ENCODE measurements at places on chromosomes 11 and 22.
A peak's percentile ranks its signal among the peaks of the same experiment; 100 is the strongest.

DNA sequence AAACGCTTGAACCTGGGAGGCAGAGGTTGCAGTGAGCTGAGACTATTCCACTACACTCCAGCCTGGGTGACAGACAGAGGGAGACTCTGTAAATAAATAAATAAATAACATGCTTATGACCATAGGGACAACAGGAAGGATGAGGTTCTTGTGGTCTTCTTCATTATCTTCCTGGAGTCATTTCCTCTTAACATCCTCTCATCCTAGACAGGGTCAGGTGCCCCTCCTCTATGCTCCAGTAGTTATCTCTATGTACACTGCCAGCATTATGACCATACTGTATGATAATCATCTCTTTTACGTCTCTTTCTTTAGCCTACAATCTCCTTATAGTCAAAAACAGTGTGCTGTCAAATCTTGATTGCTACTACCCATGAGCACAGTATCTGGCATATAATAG lies 17.7 kb downstream of the RAB30 start:
- peak; percentile 55 for DNase-seq

DNA sequence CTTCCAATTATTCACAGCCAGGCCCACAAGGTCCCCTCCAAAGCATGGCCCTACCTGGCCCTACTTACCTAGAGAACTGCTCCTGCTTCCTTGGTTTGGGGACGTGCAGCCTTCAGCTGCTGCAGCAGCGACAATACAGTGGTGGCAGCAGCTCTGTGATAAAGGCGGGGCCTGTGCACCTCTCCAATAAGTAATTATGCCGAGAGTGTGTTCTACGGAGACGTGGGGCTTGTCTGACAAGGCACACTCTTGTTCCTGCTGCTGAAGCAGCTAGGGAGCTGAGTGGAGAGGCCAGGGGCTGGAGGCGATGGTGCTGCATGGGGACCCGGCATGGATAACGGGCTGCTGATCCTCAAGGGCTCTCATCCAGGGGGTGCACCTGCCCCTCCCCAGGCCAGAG lies 98.0 kb upstream of the THY1 start:
- DNase-seq: no peak

DNA sequence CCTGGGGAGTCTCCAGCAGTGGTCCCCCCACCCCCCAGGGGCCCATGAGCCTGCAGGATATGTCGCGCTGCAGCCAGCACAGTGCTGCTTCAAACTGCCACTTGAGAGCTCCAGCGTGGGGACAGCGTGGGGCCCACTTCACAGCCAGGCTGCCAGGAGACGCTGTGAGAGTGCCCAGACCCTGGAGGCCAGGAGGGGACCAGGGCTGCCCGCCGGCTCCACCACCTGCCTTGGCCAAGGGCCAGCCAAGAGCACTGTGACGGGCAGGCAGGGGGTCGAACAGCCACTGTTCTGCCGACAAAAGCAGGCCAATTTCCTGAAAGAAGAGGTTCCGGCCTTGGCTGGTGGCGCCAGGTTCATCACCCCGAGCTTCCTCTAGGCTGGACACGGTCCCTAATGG lies 60.2 kb downstream of the FLRT1 start:
- DNase-seq: no peak

DNA sequence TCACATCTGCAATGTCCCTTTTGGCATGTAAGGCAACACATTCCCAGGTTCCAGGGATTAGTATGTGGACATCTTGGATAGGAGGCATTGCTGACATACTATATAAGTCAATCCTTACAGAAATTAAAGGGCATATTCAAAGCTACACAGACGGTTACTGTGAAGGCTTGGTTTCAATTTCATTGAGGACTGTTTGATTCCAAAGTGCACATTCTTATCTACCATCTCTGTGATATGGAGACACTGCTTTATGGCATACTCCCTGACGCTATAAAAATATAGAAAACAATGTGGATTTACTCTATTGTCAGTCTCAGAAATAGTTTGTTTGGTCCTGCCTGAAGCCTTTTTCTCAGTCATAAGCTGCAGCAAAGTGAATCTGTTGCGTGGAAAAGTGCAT lies 1486.7 kb downstream of the FAM181B start:
- DNase-seq: no peak

DNA sequence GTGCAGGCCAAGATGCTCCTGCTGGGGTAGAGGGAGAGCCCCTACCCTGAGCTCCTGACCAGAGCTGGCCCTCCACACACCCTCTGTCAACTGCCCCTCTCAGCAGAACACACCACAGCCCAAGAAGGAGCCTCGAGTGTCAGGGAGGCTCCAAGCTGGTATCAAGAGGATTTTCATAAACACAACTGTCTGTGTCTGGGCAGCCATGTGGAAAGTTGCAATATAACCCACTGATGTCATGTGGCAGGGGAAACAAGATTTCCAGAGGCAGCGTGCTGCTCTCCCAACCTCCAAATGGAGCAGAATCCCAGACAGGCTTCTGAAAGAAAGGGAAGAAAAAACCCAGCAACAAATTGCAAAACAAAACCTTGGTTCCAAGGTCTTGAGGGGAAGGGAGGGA lies 569.9 kb downstream of the BUD13 start:
- no peak for DNase-seq

- no peak for DNase-seq
Observed at GRCh38 chr22:41380993-41381328, 781 bp upstream of the TEF start.

GRCh38 chr11:29135504-29135903 lies 881.3 kb downstream of the KCNA4 start:
- DNase-seq: no peak

DNA sequence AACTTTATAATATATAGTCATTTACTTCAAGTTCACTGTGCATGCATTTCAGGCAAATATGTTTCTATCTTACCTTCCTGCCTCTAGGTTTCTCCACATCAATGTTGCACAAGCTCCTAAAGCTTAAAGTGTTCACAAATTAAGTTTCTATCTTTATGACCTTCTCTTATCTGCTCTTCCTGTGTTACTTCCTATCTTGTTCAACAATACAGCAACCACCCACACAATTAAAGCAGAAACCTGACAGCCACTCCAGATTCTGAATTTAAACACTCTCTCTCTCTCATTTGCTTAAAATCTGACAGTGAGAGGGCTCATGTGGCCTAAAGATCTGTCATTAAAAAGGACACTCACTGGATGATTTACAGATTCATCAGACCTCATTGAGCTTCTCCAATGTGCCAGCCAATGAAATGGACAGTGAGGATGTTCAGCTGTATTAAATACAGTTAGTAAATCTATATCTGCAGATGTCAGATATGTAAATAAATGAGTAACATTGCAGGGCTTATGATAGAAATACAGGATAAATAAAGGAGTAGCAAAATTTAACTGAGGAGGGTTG lies 10.9 kb downstream of the PDGFD start:
- DNase-seq: no peak

GRCh38 chr11:47276923-47277322 lies 7.0 kb downstream of the MADD start:
- DNase-seq: peak; percentile 50

DNA sequence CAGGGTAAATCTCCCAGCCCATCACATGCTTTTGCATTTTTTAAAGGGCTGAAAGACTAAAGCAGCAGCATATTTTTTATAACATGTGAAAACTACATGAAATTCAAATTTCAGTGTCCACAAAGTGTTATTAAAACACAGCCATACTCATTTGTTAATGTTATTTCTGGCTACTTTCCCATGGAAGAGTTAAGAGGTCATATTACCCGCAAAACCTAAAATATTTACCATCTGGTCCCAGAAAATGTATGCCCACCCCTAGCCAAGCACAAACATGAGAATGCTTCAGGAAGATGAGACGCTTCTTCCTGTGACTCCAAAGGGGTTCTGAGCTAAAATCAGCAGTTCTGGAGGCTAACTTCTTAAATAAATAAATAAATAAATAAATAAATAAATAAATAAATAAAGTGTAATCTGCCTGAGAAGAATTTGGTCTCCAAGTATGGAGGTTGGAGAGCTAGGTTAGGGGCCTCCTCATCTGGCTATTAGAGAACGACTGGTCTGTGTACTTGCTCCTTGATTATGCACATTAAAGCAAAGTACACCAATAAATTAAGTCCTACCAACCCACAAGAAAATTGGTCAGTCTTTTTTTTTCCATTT lies 9.7 kb downstream of the IMMP1L start:
- no peak for DNase-seq

DNA sequence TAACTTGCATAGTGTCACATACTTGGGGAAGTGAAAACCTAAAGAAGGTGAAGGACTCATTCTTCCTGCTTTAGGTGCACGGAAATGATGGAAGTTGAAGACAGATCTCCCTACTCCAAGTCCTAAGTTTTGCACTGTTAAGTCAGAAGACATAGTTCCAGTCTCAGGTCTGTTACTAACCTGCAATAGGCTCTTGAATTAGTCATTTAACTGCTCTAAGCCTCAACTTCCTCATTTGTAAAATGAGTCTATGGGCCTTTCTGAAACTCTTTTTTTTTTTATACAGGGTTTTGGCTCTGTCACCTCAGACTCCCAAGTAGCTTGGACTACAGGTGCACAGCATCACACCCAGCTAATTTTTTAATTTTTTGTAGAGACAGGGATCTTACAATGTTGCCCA lies 30.8 kb upstream of the POU2AF1 start:
- no peak for DNase-seq
